AG09309 (cell line): ENCODE measurements at places on chromosomes 1 and 21.

DNA sequence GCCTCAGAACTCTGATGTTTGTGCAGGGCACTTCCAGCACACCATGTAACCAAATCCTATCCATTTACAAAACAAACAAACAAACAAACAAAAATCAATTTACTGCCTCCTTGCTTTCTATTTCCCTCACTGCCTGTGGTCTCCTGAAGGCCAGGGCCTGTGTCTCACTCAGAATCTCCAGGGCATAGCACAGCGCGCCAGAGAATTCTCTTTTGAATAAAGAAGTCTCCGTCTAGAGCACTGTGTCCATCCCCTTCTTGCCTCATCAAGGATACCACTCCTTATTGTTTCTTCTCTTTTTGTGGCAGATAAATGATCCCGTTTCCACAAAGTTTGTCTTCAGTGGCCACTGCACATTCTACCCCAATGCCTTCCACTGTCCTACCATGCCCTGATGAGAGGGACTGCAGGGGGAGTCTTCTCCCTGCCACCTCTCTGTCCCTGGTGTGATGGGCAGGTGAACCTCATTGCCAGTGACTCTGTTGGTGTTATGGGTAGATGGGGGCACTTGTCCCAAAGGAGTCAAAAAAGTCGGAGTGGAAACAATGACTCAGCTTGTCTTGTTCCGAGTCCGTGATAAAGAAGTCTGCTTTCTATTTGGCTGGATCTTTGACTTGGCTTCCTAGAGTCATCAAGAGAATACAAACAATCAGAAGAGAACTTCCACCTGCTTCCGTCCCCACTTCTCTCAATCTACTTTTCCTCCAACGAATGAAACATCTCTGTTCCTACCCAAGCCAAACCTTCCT, 30.0 kb downstream of the XCL2 start:
- DNase-seq: no peak

DNA sequence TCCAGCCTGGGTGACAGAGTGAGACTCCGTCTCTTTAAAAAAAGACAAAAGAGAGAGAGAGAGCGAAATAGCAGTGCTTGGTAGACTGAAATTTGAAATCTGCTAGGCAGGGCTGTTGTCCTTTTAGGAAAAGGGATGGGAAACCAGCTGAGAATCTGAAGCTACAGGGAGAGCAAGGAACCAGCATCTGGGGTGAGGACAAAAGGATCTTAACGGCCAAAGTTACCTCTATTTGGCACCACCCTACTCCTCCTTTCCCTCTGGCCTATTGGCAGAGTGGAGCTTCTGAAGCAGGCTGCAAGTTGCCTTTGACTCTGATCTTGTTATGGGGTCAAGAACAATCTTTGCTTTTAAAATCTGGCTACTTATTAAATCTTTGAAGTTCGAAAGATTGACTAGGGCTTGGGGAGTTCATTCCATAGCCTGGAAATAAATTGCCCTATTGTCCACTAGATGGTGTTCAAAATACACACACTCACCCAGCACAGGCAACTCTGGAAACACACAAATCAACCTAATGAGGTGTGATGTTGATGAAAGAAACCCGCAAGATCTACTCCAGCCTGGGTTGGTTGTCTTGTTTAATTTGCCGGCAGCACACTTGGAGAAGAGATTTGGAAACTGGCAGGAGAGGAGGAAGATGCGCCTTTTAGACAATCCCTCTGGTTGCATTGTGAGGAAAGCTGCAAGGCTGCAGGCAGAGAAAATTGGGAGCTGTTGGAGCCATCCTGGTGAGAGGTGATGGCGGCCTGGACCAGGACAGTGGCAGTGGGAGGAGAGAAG, 16.5 kb upstream of the PARP1 start:
- DNase-seq: no peak

DNA sequence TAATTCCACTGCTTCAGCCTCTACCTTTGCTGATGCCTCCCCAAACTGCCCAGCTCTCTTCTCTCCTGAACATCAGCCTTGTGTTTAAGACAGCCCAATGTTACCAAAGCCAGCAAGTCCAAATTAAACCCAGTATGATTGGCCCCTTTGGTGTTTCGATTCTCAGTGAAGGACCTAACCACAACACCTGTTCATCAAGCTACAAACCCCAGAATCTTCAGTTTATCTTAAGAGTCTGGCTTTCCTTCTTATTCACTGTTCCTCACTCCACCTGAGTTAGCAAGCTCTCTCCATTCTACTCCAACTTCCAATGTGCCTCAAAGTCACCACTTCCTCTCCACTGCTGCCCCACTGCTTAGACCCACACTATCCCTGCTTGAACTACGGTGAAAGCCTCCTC, 25.5 kb upstream of the ITPKB start:
- no peak for DNase-seq

GRCh38 chr21:21468003-21468402, 469.8 kb downstream of the NCAM2 start:
- DNase-seq: no peak

GRCh38 chr1:45499415-45499769, 481 bp downstream of the CCDC163 start:
- DNase-seq: no peak

GRCh38 chr1:3495776-3496745, 41.6 kb downstream of the ARHGEF16 start:
- no peak for DNase-seq

DNA sequence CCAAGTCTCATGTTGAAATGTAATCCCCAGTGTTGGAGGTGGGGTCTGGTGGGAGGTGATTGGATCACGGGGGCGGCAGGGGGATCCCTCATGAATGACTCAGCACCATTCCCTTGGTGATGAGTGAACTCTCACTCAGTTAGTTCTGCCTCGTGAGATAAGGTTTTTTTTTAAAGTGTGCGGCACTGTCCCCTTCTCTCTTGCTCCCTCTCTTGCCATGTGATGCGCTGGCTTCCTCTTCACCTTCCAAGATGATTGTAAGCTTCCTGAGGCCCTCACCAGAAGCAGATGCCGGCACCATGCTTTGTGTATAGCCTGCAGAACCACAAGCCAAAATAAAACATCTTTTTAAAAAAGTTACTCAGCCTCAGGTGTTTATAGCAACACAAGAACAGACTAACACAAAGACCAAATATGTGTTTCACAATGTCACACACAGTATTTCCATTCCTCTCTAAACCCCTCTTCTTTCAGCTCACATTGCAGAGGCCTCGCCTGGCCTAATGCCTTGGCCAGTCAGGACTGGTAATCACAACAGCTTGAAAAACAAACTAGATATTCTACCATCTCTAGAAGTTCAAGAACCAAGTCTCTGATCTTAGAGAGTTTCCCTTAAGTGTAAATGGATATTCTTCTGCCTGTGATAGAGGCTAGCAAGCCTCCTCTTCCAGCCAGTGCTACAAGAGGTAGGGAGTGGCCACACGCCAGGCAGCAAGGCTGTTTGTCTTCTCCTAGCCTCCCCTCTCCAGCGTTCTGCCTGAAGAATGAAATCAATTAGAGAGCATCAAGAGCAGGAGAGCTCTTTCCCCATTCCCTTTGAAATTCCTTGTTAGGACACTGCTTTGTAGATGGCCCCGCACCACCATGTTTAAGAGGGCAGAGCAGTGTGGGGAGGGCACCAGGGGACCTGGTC, 19.6 kb upstream of the RAP1A start:
- no peak for DNase-seq

- DNase-seq: no peak
Observed at GRCh38 chr1:212287261-212287895, 2.2 kb downstream of the PPP2R5A start.

DNA sequence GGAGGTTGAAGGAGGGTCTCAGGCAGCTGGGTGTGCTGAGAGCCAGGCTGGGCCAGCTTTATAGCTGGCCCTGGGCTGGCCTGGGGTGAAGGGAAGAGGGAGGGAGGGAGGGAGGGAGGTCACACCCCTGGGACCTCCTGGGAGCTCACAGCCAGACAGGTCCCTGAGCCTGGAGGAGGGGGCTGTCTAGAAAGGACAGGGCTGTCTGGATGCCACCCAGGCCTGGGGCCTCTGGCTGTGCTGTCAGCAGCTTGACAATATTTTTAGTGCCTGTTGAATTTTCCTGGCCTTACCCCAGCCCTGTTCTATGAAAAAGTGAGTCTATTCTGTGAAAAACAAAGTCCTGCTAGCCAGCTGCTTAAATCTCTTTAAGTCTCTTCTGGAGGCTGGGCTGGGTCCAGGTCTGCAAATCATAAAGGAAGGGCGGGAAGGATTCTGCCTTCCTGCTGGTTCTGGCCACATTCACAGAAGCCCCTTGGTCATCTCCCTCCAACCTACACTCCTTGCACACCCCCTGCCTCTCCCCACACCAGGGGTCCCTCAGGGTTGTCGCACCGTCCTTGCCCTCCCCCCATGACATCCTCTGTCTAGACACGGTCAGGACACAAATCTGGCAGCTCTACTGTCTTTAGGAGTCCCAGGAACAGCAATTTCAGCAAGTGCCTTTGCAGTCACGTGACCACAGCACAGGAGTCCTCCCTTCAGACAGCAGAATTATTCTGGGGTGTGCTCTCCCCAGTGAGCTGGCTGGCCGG, at the start of gene LEFTY2:
TSS of gene LEFTY2 (minus strand) at position 34 of the 755 bp plus-strand sequence. CDS start 80 bp downstream, outside the sequence.
- no peak for DNase-seq

DNA sequence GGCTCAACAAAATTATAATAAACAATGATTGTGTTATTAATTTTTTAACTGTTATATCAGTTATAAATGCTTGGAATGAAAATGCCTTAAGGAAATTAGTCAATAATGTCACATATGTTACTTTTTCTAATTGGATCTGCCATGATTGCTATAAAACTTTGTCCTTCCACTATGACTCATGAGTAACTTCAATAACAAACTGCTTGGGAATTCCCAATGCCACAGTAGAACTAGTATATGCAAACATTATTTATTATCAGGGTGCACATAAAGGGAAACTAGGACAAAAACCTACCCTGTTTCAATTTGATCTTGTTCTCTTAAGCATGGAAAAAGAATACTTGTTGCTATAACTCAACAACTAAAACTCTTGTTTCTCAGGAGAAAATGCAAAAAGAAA, 59.1 kb upstream of the PDC start:
- DNase-seq: no peak

DNA sequence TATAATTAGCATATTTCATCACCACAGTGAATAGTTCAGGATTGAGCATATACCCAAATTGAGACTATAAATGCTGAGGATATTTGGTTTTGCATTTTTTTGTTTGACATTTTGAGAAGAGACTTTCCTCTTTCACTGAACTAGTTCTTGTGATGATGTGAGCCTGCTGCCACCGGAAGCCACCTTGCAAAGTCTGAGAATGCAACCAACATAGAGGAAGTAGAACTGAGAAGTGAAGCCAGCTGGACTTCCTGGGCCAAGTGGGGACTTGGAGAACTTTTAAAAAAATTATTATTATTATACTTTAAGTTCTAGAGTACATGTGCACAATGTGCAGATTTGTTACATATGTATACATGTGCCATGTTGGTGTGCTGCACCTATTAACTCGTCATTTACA, 102.3 kb downstream of the RPE65 start:
- DNase-seq: no peak

DNA sequence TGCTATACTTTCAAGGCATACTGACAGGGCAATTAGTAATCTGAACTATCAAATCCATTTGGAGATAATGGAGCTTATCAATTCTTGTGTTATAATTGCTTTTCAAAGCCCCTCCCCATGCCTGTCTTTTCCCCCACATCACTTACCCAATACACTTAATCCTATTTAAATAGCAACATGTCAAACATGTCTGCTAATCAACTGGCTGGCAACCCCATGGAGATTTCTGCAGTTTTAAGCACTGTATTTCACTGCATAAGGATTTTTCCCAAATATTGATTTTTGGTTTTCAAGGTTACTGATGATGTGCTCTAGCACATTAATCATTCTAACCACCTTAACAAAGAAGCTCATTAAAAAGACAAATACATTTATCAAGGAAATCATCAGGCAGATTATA, 800.3 kb downstream of the PLA2G4A start:
- DNase-seq: no peak

DNA sequence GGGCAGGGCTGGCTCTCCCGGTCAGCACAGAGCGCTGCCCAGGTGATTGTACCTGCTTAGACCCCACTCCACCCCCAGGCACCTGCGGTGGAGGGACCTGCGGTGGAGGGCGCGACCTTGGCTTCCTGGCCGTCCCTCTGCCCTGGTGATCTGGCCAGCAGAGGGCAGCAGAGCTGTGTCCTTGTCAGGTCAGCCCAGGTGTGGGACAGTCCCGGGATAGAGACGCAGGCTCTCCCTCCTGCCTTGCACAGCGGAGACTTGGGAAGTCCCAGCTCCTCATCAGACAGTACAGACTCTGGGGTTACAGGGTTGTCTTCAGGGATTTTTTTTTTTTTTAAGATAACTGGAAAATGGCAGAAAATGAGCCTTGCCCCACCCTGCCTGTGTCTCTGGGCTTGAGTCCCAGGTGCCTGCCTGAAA, 10.0 kb downstream of the SLX9 start:
- DNase-seq: no peak

DNA sequence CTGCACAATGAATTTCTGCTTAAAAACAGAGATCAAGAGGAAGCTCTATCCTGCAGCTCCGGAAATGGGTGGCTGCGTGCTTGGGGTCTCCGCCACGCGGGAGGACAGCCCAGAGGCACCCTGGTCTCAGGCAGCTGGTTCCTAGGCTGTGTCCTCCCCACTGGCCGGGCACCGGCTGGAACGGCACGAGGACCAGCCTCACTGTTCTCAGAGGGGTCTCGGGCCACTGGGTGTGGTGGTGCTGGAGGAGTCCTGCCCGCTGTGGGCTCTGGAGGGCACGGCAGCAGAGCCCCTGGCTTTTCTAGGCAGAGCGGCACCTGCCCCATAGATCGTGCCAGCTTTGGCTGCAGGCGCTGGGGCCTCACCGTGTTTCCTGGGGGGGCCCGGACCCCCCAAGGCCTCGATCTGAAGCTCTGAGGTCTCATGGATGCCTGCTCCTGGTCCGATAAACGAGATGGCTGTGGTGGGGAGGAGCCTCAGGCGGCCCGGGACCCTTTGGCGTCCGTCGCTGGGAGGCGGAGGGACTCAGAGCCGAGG, 8.2 kb upstream of the RNF223 start:
- no peak for DNase-seq

- no peak for DNase-seq
Observed at GRCh38 chr21:39152271-39152670, 31.0 kb downstream of the PSMG1 start.

DNA sequence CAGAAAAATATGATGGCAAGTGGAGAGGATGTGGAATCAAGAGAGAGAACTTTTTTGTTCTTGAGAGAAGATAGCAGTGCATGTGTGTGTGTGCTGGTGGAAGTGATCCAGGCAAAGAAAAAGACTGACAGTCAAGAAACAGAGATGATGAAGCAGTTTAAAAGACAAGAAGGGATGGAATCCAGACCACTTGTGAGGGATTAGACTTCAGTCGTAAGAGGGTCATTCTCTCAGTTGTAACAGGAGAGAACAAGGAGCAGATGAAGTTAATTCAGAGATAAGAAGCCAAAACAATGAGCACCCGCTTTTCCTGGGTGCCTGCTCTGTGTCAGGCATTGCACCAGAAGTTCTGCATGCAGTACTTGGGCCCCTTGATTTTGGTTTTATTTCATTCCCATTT, 76.6 kb downstream of the RNF220 start:
- no peak for DNase-seq

GRCh38 chr1:110533230-110533629, 14.3 kb upstream of the KCNA10 start:
- no peak for DNase-seq

DNA sequence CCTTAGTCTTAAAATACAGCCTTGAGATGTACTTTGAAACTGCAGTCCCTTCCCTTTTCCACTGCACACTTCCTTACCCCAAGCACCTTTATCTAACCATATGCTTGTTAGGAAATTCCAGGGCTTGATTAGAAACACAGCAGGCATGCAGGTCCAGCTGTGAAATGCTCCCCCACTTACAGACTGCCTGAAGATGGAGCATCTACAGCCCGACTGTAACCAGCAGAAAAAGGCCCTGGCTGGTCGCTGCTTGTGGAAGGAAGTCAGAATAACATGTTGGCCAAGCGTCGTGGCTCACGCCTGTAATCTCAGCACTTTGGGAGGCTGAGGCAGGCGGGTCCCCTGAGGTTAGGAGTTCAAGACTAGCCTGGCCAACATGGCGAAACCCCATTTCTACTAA, 37.2 kb downstream of the VN1R5 start:
- peak; percentile 28 for DNase-seq
